ENCODE measurements at places on chromosomes 2 and 18.

GRCh38 chr2:233140978-233141377, 80.8 kb downstream of the INPP5D start:
- DNase-seq = no peak

- no peak for DNase-seq
Observed at GRCh38 chr2:237791977-237792727, 6.4 kb upstream of the RBM44 start.

GRCh38 chr18:2096551-2096950, 474.8 kb downstream of the METTL4 start:
- DNase-seq = no peak

- no peak for DNase-seq
Observed at GRCh38 chr2:190417045-190417842, 9.1 kb downstream of the MFSD6 start.

DNA sequence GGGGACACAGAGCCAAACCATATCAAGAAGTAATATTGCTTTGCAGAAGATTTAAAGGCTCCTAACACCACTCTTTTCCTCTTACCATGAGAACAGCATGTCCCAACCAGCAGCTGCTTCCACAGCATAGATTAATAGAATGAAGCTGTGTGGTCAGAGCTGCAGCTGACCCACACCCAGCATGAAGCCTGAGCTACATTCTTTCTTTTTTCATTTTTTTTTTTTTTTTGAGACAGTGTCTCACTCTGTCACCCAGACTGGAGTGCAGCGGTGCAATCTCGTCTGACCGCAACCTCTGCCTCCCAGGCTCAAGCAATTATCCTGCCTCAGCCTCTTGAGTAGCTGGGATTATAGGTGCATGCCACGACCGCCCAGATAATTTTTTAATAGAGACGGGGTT, 289.8 kb downstream of the RAD51AP2 start:
- no peak for DNase-seq

DNA sequence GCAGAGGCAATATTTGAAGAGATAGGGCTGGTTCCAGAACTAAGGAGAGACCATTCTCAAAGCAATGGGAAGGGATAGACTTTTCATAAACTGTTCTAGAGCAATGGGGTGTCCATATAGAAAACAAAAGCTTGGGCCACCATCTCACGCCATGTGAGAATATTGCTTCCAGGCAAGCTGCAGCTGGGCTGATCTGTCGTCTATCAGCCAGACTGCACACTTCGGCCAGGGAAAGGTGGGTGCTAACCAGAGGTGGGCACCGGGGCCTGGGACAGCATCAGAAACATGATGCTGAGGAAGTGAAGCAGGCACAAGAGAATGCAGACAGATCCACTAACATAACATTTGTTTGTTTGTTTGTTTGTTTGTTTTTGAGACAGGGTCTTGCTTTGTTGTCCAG, 43.7 kb downstream of the MYO7B start:
- no peak for DNase-seq

DNA sequence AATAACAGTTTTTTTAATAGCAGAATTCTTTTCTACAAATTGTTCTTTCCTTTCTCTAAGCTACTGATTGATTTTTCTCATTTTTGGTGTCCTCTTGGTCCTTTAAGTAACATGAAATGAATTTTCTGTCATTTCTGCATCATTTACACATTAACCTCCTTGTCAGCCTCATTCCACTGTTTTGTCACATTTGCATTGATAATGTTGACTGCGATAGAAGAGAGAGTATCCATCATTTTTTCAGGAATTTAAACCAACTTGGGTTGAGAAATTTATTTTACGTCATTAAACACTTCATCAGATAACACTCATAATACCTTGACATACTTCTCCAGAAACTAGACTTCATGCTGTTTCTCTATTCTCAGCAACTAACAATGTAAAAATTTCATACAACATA, 422.2 kb downstream of the LRRTM4 start:
- no peak for DNase-seq

DNA sequence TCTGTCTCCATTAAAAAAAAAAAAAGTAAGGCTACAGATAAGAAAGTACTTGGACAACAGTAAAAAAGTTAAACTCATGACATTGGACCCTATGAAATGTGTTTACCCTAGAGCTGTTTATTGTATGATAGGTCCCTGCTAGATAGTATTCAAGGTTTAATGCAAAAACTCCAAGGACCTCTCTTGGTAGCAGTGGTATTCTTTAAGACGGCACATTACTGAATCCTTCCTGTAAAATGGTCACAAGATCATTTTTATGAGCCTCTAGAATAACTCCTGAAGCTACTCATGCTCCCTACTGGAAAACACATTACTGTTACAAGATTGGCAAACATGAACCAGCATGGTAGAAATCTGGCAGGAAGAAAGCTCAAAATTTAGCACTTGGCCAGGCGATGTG, 38.8 kb downstream of the GALM start:
- DNase-seq = no peak

DNA sequence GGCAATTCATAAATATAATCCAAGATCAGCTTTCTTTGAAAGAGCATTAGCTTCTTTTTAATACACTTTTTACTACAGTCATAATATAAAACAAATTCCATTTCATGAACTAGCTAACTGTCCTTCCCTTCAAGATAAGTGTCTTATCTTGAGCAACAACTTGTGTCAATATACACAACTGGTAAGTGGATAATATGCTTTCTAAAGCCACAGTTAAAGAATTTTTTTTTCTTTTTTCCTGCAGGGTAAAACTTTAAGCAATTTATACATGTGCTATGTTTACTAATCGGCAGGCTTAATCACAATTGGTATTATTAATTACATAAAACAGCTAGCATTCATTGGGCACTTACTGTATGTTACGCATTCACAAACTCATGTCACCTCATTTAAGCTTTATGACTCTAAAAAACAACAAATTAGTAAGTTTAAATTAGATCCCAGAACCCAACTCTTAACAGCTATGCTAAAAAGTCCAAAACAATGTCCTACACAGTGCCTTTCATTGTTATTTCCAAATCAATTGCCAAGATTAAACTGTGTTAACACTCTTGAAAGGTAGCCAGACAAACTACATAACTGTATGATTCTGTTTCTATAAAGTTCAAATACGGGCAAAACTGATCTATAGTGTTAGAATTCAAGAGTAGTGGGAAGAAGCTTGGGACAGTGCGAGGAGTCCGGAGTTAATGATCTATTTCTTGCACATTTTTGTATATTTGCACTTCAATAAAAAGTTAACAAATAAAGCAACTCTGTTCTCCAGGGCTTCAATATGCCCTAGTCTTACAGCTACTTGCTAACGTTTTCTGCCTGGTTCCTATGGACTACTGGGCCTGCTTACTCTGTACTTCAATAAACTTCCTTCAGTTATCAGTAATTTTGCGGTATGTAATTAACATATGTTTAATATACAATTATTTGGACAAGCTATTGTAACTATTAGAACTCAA, 6.0 kb downstream of the TXNL1 start:
- DNase-seq = no peak

DNA sequence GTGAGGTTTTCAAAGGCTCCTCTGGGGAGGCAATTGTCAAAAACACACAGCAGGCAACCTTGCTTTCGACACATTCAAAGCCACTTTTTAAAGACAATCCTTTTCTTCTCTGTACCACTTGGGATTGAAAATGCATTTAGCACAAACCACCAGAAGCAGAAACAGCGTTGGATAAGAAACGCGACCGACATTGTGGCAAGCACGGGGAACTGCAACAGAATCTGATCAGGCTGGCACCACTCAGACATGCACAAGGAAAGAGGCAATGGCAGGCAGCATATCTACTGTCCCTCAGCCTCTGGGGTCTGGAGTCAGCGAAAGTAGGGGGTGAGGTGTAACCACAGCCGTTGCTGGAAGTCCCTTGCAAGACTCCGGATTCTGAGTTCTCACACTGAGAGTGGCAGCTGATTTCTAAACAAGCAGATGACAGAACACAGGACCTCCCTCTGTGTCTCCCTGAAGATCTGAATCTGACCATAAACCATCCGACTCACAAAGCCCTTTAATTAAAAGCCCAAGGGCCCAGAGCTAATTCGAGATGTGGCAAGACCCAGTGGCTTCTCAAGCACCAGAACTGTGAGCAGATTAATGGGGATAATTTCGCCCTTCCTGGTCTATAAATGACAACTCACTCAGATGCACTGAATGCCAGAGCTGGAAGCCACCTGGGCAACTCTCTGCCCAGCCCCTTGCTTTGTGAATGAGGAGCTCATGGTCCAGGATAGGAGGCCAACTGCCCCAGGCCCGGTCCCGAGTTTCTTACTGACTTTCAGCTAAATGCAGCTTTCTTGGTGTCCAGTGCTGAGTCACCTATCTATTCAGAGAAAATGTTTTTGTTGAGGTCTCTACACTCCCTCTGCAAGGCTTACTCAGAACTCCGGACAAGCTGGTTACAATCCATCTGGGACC, 29.6 kb downstream of the CYRIA start:
- DNase-seq = no peak

DNA sequence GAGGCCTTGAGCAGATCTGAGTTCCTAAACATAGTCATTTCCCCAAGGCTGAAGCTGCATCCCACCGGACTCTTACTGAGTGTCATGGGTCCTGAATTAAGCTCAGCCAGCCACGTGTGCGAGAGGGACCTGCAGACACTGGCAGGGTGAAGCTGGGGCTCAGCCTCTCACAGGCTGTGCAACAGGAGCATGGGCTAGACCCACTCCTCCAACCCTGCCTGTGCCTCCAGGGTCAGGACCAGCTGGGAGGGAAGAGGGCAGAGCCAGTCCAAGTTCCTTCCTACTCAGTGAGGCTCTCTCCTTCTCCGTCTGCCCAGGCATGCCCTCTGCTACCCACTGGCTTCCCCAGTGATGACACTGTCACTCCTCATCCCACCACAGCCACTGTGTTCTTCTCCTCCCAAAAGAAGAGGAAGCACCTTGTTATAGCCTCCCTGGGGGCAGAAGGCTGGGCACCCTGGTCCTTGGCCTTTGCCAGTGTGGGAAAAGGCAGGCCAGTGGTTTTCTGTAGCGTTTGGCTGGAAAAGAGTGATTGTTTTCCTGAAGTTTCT, 78.9 kb downstream of the KCNF1 start:
- DNase-seq = no peak

DNA sequence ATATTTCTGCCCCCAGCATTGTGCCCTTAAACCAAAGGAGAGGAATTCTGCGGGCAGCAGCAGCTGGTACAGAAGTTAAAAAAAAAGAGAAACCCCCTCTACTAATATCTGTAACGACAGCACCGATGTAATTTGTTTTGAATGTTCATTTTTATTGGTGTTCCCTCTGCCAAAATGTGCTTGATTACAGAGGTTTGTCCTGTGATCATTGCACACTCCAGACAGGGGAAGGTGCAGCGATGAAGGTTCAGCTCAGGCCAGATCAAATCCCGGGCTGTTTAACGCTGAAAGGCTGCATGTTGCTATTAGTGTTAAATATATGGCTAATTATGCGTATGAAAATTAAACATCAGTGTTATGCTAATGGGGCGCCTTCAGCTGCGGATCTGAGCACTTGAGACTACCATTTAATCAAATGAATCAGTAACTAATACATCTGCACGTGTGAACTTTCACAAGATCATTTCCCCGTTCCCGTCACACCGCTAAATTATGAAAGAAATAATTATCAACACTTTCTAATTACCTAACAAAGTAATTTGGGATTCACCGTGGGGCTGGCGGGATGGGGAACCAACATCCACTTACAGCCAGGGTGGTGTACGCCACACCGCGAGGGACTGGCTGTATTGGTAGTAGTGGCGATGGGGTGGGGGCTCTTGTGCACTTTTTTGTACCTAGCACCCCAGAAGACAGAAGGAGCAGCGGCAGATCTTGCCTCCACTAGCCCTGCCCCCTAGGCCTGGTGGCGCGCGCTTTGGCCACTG, 1.5 kb upstream of the DLX1 start:
- DNase-seq = no peak

- no peak for DNase-seq
Observed at GRCh38 chr2:100059638-100060037, 82.8 kb downstream of the AFF3 start.

- no peak for DNase-seq
Observed at GRCh38 chr2:41967476-41968181, 80.2 kb upstream of the PKDCC start.

- no peak for DNase-seq
Observed at GRCh38 chr2:8506746-8507145, 175.1 kb upstream of the ID2 start.

DNA sequence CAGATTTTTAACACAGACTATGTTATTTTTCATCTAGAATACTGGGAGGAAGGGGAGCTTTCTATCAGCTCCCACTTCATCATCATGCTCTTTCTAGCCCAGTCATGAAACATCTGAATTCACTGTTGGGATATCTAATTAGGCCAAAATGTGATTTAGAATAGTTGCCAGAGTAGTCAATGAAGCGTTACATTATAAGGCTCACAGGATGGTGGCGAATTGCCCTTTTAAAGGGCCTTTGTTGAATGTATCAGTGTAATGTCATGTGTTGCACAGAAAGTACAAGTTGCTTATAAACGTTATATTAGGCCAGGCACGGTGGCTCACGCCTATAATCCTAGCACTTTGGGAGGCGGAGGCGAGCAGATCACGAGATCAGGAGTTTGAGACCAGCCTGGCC, 45.6 kb downstream of the PDE1A start:
- DNase-seq = no peak

GRCh38 chr2:26712486-26713465, 20.3 kb downstream of the KCNK3 start:
- DNase-seq = no peak

DNA sequence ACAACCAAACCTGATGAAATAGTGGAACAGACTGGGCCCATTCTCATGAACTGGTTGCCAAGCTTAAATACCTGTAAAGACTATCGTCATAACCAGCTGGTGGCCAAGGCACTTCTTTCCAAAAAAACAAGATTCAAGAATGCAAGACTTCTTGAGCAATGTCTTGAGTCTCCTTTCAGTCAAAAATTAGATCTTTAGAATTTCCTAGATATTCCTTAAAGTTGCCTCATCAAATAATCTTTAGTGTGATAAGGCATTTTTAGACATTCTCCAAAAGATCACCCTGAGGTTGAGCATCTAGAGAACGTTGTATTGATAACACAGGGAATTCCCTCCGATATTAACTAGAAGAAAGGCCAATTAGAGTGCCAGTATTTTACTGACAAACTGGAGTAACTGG, 236.4 kb upstream of the MEX3C start:
- no peak for DNase-seq

GRCh38 chr18:57447154-57447621, 12.0 kb downstream of the ONECUT2 start:
- no peak for DNase-seq

DNA sequence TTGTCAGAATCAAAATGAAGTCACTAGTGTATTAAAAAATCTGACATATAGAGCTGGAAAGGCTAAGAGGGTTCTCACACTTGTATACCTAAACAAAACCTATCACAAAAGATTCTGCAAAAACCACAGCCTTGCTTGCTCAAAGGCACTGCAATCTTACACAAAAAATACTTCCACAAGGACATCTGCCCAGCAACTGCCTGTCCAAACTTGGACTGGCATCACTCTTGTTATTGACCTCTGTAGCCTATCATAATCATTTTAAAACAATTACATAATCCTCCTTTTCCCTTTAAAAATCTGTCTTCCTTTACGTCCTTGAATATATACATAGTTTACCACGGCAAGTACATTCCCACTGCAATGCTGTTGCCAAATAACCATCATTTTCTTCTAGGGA, 19.9 kb downstream of the CHMP3 start:
- no peak for DNase-seq

Measured in CD4-positive, alpha-beta memory T cell (primary cell).